ENCODE measurements at places on chromosomes 1 and 21.
A peak's percentile ranks its signal among the peaks of the same experiment; 100 is the strongest.

- H3K4me1 ChIP-seq, result no peaks in the 10 kb centered on the region
- no peaks in the 10 kb centered on the region for H3K27me3 ChIP-seq
- H3K27ac ChIP-seq, result no peak overlapping the region
- no peak for DNase-seq
- no peaks in the 10 kb centered on the region for H3K36me3 ChIP-seq
Observed at GRCh38 chr1:157798211-157798610, 21.3 kb upstream of the FCRL2 start.

GRCh38 chr1:53376041-53376461 lies 48.2 kb upstream of the LRP8 start:
- H3K27ac ChIP-seq, result no peak overlapping the region
- no peaks in the 10 kb centered on the region for H3K36me3 ChIP-seq
- DNase-seq, result peak; percentile 53

DNA sequence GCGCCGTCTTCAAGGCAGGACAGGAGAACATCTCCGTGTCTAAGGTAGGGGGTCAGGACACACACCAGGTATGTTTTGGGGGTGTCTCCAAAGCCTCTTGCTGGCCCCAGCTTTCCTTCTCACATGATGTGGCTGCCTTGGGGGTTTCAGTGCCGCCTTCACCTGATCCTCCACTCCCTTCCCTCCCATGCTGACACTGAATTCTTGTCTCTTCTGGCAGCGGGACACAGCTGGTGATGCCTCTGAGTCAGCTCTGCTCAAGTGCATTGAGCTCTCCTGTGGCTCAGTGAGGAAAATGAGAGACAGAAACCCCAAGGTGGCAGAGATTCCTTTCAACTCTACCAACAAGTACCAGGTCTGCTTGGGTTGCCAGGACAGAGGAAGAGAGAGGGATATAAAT lies 13.5 kb downstream of the ATP1A2 start:
- no peak for DNase-seq
- peaks cover 6% of the 10 kb centered on the region for H3K4me1 ChIP-seq
- no peak overlapping the region for H3K27ac ChIP-seq
- peaks cover 61% of the 10 kb centered on the region for H3K36me3 ChIP-seq
- no peaks in the 10 kb centered on the region for H3K27me3 ChIP-seq

- no peak overlapping the region for H3K27ac ChIP-seq
- H3K4me3 ChIP-seq, result no peak overlapping the region
- no peaks in the 10 kb centered on the region for H3K36me3 ChIP-seq
- peaks cover 19% of the 10 kb centered on the region for H3K4me1 ChIP-seq
Observed at GRCh38 chr1:39690225-39690624, 1.0 kb downstream of the HPCAL4 start.

DNA sequence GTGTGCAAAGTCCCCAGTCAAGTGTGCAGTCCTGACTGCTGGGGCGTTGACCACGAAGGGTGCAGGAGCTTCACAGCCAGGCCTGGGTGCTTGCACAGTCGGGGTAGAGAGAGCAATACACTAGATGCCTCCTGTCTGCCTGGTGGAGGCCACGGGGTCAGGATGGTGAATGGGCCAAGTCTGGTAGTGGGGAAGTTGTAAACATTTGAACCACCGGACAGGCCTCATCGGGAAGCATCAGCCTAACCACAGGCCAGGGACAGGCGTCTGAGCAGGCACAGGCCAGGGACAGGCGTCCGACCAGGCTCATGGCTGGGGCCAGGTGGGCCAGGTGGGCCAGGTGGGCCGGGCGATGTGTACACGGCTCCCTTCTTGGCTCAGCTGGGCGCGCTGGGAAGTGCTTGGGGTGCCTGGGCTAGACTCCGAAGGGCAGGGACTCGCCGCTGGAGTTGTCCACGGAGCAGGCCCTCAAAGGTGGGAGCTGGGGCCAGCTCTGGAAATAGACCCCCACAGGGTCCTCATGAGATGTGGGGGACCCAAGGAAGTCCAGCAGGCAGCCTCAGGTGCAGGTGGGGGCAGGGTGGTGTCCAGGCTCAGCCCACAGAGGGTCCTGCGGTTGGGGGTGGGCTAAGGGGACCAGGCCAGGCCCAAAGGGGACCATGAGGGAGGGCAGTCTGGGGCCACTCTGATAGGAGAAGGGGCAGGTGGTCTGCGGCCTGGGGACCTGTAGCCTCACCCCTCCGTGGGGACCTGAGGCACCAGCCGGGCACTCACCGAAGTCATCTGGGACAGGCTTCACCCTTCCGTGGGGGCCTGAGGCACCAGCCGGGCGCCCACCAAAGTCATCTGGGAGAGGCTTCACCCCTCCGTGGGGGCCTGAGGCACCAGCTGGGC lies 15.0 kb downstream of the COL6A1 start:
- no peaks in the 10 kb centered on the region for H3K4me1 ChIP-seq
- no peak for DNase-seq
- no peaks in the 10 kb centered on the region for H3K27me3 ChIP-seq
- H3K4me3 ChIP-seq, result no peak overlapping the region
- no peak overlapping the region for H3K27ac ChIP-seq

- DNase-seq, result no peak
- H3K27ac ChIP-seq, result no peak overlapping the region
- H3K4me3 ChIP-seq, result no peak overlapping the region
- peaks cover 23% of the 10 kb centered on the region for H3K4me1 ChIP-seq
- no peaks in the 10 kb centered on the region for H3K27me3 ChIP-seq
Observed at GRCh38 chr1:19478322-19478721, 7.0 kb downstream of the CAPZB start.

- H3K4me1 ChIP-seq, result no peaks in the 10 kb centered on the region
- no peaks in the 10 kb centered on the region for H3K27me3 ChIP-seq
- no peak overlapping the region for H3K27ac ChIP-seq
- no peak overlapping the region for H3K4me3 ChIP-seq
- DNase-seq, result no peak
Observed at GRCh38 chr1:107202007-107202406, 61.2 kb downstream of the NTNG1 start.

DNA sequence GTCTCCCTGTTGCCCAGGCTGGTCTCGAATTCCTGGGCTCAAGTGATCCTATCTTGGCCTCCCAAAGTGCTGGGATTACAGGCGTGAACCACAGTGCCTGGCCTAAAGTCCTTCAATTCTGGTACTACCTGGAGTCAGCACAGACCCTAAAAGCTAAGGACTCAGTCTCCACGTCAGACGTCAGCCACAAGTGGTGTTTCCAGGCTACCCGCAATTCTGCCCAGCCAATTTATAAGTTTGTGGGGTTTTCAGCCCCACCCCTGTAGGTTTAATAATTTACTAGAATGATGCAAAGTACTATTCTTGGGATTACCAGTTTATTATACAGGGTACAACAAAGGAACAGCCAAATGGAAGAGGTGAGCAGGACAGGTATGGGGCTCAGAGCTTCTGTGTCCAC lies 10.6 kb upstream of the DIP2A start:
- peaks cover 10% of the 10 kb centered on the region for H3K36me3 ChIP-seq
- no peak overlapping the region for H3K27ac ChIP-seq
- H3K4me1 ChIP-seq, result peaks cover under 1% of the 10 kb centered on the region
- H3K27me3 ChIP-seq, result no peaks in the 10 kb centered on the region
- DNase-seq, result no peak
- H3K4me3 ChIP-seq, result no peak overlapping the region

DNA sequence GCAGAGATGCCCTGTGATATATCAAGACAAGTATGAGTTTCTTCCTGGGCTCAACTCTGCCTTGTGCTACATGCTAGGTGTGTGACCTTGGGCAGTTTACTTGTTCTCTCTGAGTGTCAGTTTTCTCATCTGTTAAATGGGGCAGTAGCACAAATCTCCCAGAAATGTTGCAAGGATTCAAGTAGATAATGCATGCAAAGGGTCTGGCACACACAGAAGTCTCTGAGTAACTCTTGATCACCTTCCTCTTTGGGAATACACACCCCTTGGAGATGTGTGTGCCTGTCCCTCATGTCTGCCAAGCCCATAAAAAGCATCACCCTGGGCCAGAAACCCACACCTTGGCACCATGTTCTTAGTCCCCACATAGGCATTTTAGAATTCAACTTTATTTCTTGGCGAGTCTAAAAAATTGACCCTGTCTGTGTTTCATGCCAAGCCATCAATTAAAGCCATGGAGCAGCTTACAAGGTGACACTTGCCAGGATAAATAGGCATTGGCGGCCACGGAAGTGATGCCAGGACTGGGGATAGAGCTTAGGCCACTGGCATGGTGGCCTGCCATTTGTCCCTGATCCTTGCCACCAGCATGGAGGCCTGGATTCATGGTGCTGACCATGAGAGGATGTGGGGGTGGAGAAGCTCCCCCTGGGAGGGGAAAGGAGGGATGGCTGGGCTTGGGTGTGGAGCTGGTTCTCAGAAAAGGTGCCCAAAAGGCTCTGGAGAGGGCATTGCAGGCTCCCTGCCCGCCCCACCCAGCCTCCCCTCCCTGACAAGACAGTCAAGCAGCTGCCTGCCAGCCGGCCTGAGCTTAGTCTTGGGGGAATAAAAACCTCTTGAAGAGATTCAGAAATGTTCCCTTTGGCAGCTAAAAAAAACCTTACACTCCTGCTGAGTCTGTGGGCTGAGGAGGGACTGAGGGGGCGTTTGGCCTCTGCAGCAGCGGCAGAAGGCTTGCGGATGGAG lies 118.0 kb upstream of the IPO9 start:
- H3K4me1 ChIP-seq, result no peaks in the 10 kb centered on the region
- H3K27me3 ChIP-seq, result no peaks in the 10 kb centered on the region
- H3K4me3 ChIP-seq, result no peak overlapping the region
- DNase-seq, result no peak

GRCh38 chr1:199197695-199198094 lies 558.9 kb downstream of the PTPRC start:
- no peaks in the 10 kb centered on the region for H3K27me3 ChIP-seq
- no peaks in the 10 kb centered on the region for H3K36me3 ChIP-seq

- no peaks in the 10 kb centered on the region for H3K27me3 ChIP-seq
- H3K4me1 ChIP-seq, result no peaks in the 10 kb centered on the region
- DNase-seq, result no peak
- no peak overlapping the region for H3K4me3 ChIP-seq
- H3K27ac ChIP-seq, result no peak overlapping the region
- no peaks in the 10 kb centered on the region for H3K36me3 ChIP-seq
Observed at GRCh38 chr1:94384485-94385265, 33.5 kb upstream of the ABCD3 start.

DNA sequence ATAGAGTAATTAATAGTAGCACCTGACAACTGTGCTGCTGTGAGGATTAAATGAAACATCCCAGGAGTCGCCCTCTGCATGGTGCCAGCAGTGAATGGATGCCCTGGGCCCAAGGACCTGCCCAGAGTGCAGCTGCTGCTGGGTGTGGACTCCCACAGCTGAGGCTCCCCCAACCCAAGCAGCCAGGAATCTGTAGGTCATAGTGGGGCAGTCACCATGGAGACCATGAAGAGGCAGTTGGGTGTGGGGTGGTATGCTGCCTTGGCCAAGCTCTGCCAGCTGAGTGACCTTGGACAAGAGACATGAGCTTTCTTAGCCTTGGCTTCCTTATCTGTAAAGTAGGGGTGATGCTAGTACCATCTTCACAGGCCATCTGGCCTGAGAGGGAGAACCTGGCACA lies 9.4 kb downstream of the OLIG2 start:
- DNase-seq, result no peak
- H3K4me1 ChIP-seq, result peaks cover 25% of the 10 kb centered on the region
- H3K36me3 ChIP-seq, result no peaks in the 10 kb centered on the region
- H3K4me3 ChIP-seq, result no peak overlapping the region
- H3K27me3 ChIP-seq, result peaks cover 56% of the 10 kb centered on the region
- no peak overlapping the region for H3K27ac ChIP-seq

- H3K27ac ChIP-seq, result no peak overlapping the region
- H3K4me1 ChIP-seq, result peaks cover 3% of the 10 kb centered on the region
- no peak for DNase-seq
Observed at GRCh38 chr1:81366173-81366572, 434.6 kb upstream of the ADGRL2 start.

- no peaks in the 10 kb centered on the region for H3K4me1 ChIP-seq
- no peak overlapping the region for H3K4me3 ChIP-seq
- H3K27me3 ChIP-seq, result no peaks in the 10 kb centered on the region
- DNase-seq, result no peak
- H3K36me3 ChIP-seq, result peaks cover 11% of the 10 kb centered on the region
Observed at GRCh38 chr1:109263234-109263596, 13.9 kb downstream of the CELSR2 start.

GRCh38 chr1:177429234-177429633 lies 258.5 kb downstream of the BRINP2 start:
- H3K36me3 ChIP-seq, result no peaks in the 10 kb centered on the region
- H3K27ac ChIP-seq, result no peak overlapping the region
- H3K27me3 ChIP-seq, result no peaks in the 10 kb centered on the region
- H3K4me3 ChIP-seq, result no peak overlapping the region
- no peaks in the 10 kb centered on the region for H3K4me1 ChIP-seq

DNA sequence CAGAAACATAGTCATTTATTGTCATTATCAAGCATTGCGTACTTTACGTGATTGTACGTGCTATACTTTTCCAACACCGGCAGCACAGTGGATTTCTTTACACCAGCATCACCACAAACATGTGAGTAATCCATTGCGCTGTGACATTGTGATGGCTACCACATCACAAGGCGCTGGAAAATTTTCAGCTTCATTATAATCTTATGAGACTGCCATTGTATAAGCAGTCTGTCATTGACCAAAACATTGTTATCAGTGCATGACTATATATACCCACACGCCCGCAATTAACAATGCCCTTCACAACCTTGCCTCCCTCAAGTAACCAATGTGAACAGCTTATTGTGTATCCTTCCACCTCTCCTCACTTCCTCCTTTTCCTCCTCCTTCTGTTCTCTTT lies 137.6 kb downstream of the ZZZ3 start:
- no peak overlapping the region for H3K27ac ChIP-seq
- H3K36me3 ChIP-seq, result no peaks in the 10 kb centered on the region
- H3K4me3 ChIP-seq, result no peak overlapping the region
- H3K27me3 ChIP-seq, result no peaks in the 10 kb centered on the region
- DNase-seq, result no peak
- H3K4me1 ChIP-seq, result no peaks in the 10 kb centered on the region

- H3K27ac ChIP-seq, result no peak overlapping the region
- no peak overlapping the region for H3K4me3 ChIP-seq
- no peaks in the 10 kb centered on the region for H3K36me3 ChIP-seq
- no peak for DNase-seq
- no peaks in the 10 kb centered on the region for H3K27me3 ChIP-seq
Observed at GRCh38 chr1:26215246-26215645, 18.8 kb upstream of the CEP85 start.

GRCh38 chr1:198805498-198806151 lies 166.8 kb downstream of the PTPRC start:
- H3K27ac ChIP-seq, result no peak overlapping the region
- no peaks in the 10 kb centered on the region for H3K27me3 ChIP-seq
- DNase-seq, result no peak

- no peaks in the 10 kb centered on the region for H3K27me3 ChIP-seq
- no peaks in the 10 kb centered on the region for H3K4me1 ChIP-seq
- H3K36me3 ChIP-seq, result peaks cover 20% of the 10 kb centered on the region
- no peak for DNase-seq
Observed at GRCh38 chr21:33569991-33570390, 18.5 kb downstream of the DONSON start.

- DNase-seq, result no peak
- H3K36me3 ChIP-seq, result no peaks in the 10 kb centered on the region
- no peak overlapping the region for H3K4me3 ChIP-seq
Observed at GRCh38 chr1:9352377-9353134, 59.9 kb downstream of the SPSB1 start.

- no peak overlapping the region for H3K4me3 ChIP-seq
- no peak overlapping the region for H3K27ac ChIP-seq
- H3K4me1 ChIP-seq, result peaks cover 4% of the 10 kb centered on the region
- no peaks in the 10 kb centered on the region for H3K36me3 ChIP-seq
Observed at GRCh38 chr1:175179837-175180590, 12.6 kb downstream of the KIAA0040 start.

Data from H1 (cell line).